ENCODE measurements at places on chromosomes 12 and 14.

DNA sequence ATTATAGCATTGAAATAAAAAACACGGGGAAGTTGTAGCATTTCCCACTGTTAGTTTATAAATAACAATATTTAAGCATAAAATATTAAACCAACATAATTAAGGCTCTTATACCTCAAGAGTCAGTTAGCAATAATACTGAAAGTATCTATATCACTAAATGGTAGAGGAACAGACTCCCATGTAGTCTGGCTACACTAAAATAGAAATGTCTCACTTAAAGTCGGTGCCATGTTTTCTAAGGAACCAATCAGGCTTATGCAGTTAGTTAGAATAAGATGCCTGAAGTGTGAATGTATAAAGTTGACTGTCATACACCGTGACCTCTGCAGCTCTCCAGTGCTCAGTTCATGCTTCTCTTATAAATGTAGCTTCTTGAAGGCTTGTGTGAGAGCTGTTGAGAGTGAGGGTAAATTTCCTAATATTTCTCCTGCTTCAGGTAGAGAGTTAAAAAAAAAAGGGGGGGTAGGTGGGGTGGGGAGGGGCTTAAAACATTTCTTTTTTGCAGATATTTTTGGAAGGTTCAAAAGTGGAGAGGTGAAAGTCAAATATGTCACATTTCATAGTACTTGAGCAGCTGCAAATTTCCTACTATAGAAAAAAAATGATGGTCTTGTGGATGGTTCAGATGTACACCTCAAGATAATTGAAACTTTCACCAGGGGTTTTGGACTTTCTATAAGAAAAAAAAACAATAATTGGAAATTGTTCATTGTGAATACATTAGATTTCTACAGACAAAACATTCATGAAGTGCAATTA lies 64.5 kb downstream of the PTCSC3 start:
- DNase-seq, result no peak

- no peak for DNase-seq
Measured at GRCh38 chr12:96902076-96902475, 5.0 kb upstream of the NEDD1 start.

GRCh38 chr12:88273450-88273849 lies 131.3 kb downstream of the TMTC3 start:
- DNase-seq, result no peak

- DNase-seq, result no peak
Measured at GRCh38 chr14:69010648-69011047, 31.5 kb upstream of the ACTN1 start.

DNA sequence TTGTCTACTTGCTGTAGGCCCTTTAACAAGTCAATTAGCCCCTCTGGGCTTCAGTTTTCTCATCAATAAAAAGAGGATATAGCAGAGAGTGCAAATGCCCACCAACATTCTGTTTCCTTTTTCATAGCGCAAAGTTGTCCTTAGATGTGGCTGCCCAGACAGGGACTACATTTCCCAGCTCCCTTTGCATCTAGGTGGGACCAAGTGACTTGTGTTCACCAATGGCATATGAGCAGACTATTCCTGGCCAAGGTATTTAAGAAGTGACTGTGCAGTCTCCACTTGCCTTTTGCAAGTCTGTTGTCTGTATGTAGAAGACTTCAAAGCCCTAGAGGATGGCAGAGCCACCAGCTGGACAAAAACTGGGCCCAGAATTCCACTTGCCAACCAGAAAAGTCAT lies 59.7 kb downstream of the DAO start:
- no peak for DNase-seq

DNA sequence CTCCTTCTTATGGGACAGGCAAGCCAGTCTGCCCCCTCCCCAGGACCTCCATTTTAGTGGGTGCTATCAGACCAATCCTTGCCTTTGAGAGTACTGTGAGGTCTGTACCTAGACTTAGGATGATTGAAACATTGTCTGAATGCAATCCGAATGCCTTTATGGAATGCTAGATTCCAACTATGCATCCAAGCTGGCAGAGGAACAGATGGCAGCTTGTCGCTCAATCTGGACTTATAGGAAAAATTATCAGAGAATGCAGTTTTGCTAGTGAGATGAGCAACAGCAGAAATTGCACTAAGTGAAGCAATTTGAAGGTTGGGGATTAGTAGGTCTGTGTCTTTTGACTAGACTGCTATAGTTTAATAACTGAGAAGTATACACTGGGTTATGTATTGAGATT lies 109.1 kb downstream of the DYRK2 start:
- DNase-seq, result no peak

GRCh38 chr12:93587611-93588010 lies 15.1 kb downstream of the SOCS2 start:
- no peak for DNase-seq

- no peak for DNase-seq
Measured at GRCh38 chr14:20347747-20348146, 4.3 kb downstream of the PARP2 start.

GRCh38 chr12:44038411-44038810 lies 202.5 kb downstream of the TMEM117 start:
- DNase-seq, result no peak

DNA sequence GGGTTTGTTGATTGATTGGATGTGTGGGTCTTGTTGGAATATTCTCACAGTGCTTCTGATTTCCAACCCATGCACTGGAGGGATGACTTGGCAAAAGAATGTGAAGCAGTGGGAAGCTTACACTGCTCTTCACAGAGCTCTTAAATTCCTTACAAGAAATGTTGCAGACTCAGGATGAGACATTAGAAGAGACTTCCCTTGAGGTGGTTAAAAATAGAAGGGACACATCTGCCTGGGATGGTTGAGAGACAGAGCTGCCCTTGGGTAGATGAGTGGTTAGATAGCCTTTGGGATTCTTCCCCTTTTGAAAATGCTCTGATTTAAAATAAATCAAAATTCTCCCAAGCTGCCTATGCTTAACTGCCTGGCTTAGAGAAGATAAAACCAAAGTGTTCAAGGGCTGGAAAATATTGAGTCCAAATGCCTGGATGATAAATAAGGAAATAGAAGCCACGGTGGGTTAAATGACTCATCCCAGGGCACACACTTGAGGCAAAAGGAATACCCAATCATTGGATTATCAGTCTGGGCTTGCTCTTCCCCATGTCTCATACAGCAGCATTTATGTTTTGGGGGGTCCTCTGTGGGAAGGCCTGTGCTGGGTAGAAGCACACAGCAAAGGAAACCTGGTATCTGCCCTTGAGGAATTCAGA lies 264.3 kb downstream of the AKAP6 start:
- no peak for DNase-seq

- no peak for DNase-seq
Measured at GRCh38 chr12:122363782-122364181, 58.7 kb downstream of the CLIP1 start.

GRCh38 chr14:94505206-94505605 lies 4.1 kb downstream of the SERPINA12 start:
- DNase-seq, result no peak

DNA sequence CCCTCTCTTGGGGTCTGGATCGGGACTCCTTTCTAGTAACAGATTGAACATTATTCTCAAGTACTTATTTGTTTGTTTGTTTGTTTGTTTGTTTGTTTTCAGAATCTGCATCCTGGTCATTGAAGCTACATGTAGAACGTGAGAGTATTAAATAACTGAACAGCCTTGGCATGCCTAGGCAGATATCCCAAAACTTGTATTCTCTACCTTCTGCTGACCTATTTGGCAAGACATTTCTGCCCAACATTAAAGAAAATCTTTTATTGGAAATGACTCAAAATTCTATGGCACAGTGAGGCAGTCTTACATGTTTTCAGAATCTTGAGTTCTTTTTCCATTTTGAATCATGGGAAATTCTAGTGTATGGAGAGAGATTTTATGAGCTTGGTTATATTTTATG lies 165.1 kb upstream of the CNOT2 start:
- no peak for DNase-seq

- no peak for DNase-seq
Measured at GRCh38 chr12:108587826-108588225, 10.1 kb downstream of the TMEM119 start.

DNA sequence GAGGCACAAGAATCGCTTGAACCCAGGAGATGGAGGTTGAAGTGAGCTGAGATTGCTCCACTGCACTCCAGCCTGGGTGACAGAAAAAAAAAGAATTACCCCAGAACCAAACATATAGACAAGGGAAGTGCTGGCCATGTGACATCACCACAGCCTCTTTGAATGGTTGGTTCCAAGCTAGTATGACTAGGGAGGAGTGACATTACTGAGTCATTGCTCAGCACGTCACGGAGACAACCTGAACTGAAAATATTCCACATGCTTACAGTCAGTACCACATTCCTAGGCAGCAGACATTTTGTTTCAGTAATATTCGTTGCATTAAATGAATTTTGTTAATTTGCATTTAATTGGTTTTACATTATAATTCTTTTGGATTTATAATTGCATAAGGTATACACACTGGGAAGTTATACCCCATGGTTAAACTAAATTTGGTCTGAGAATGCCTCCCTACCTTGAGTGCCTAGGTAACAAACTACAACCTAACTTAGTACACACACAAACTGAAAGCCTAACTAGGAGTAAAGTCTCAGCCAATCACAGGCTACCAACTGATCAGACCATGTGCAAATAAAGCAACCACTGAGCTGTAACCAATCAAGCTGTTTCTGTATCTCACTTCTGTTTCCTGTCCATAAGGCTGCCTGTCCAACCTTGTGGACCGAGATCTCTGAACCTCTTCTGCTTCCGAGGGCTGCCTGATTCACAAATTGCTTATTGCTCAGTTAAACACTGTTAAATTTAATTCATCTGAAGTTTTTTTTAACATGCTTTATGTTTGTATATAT lies 164.4 kb downstream of the CAND1 start:
- DNase-seq, result no peak

DNA sequence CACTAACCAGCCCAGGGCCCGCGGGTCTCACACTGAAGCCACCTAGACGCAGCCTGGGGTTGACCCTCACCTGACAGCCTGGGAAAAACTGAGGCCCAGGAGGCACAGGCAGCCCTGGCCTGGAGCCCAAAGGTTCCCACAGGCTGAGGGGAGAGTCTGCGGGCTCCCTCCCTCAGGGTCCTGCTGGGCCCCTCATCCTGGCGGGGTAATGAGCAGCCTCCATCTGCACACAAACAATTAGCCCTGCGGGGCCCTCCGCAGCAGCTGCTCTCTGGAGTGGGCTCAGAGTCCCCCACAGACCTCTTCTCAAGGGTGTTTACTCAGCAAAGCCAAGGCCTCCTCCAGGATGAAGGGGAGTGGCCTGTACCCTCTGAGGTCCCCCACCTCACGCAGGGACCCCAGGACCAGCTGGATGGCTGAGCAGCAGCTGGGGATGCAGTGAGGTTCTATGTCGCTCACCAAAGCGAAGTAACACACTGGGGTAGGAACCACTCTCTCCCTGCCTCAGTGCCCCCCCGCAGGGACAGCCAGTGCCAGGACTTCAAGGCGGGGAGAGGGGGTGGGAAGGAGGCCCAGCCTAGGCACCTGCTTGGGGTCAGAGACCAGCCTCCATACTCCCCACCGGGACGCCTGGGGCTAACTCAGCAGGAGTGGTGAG lies 7.3 kb downstream of the AKT1 start:
- DNase-seq, result no peak
